Fibroblast of mammary gland (primary cell): ENCODE measurements at places on chromosomes 12 and 14.

DNA sequence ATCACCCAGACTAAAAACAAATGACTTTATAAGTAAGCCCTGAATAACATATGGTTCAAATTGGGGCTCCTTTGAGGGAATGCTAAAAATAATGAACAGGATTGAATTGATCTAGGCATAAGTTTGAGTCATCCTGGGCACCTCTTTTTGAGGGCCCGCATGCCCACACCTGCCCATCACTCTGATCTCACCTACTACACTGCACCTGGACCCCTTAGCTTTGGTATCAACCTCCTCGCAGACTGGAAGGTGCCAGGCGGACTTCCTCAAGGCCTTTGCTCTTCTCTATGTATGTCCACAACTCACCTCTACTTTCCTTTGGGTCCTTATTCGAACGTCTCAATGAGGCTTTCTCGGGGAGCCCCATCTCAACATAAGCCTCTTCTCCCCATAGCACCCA, 17.2 kb downstream of the NTN4 start:
- DNase-seq: no peak

GRCh38 chr14:100855256-100855930, 29.5 kb downstream of the MEG3 start:
- DNase-seq: no peak

DNA sequence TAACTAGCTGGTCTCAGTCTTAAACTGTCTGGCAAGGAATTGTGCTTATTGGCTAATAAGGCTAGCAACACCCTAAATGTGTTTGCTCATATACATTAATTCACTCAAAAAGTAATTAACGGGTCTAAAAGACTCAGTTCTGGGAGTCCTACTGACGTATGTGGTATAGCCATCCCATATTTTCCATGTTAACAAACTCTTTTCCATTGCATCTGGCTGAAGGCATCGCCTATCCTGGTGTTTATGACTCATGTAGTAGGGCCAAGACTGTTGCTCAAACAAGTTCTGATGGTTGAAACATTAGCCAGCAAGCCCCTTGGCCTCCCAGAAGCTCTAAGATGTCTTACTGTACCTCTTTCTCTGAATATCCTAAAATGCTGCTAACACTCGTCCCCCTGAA, 98.5 kb downstream of the PHLDA1 start:
- peak; percentile 93 for DNase-seq

GRCh38 chr14:103626146-103626850, 2.7 kb upstream of the KLC1 start:
- DNase-seq: no peak

- no peak for DNase-seq
Measured at GRCh38 chr12:116370886-116371580, 93.5 kb upstream of the MED13L start.

DNA sequence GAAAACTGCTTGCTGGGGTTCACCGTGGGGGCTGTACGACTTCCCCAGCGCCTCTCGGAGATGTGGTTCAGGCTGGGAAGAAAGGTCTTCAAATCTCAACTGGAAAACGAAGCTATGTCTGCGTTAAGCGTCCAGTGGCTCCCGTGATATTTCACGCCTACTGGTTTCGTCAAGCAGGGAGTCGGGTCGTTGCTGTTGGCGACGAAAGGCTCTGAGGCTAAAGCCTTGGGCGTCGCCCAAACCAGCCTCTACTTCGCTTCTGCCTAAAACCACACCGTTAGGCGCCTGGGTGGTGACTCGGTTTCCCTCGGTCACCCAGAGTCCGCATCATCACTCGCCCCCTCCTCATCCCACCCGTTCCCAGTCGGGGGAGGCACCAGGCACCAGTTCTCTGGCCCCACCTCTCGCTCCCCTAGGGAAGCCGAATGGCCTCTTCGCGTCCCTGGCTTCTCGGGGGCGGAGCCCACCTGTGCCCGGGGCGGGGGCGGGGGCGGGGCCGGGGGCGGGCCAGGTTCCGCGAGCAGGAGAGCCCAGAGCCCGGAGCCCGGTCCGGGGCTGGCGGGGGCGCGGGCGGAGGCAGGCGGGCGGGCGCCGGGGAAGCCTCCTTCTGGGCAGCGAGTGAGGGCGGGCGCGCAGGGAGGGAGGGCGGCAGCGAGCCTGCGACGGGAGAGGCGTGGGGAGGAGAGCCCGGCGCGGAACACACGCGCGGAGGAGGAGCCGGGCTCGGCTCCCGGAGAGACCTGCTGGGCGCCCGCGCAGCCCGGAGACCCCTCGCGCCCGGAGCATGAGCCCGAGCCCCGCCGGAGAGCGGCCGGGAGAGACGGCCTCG, at the start of gene B4GALNT3:
Gene B4GALNT3, plus strand, starts transcription at position 510 of the 829 bp plus-strand sequence. CDS start 438 bp downstream, outside the sequence.
- DNase-seq: peak; percentile 12

DNA sequence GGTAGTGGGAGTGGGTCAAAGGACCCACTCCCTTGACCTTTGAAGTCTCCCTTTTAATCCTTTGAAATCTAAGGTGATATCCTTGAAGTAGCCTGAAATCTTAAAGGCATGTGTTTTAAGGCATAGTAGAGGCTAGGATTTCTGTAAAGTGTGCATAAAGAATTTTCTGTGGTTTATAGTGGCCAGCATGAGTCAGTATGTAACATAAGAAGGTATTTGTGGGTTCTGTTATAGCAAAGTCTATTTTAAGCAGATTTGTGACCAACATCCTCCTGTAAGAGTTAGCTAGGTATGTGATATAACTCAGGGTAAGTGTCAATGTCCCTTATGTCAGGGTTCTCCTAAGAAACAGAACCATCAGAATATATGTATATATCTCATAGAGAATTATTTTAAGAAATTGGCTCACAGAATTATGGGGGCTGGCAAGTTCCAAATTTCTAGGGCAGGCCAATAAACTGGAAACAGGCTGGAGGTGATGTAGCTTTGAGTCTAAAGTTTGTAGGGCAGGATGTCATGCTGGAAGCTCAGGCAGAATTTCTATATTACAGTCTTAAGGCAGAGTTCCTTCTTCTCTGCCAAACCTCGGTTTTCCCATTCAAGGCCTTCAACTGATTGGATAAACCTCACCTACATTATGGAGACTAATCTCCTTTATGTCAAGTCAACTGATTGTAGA, 18.7 kb upstream of the EPYC start:
- DNase-seq: peak; percentile 80

DNA sequence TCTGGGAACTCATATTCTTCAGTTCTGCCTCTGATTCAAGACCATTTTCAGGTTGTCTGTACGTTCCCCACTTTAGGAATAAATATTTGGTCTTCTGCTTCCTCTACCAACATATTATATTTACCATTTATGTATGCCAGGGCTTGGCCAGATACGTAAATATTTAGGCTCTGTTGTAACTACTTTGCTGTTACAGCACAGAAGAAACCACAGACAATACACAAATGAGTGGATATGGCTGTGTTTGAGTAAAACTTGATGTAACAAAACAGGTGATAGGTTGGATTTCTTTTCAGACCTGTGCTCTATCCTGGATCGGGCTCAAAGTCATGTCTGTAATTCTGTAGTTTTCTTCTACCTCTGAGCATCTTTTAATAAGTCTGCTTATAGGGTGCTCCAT, 37.5 kb downstream of the RAP1B start:
- DNase-seq: no peak

- DNase-seq: no peak
Measured at GRCh38 chr12:71666259-71666658, 2.2 kb downstream of the THAP2 start.

- peak; percentile 19 for DNase-seq
Measured at GRCh38 chr12:9646794-9647781, 22.4 kb upstream of the CLEC2D start.

- peak; percentile 29 for DNase-seq
Measured at GRCh38 chr14:57302883-57303282, 34.1 kb downstream of the AP5M1 start.

DNA sequence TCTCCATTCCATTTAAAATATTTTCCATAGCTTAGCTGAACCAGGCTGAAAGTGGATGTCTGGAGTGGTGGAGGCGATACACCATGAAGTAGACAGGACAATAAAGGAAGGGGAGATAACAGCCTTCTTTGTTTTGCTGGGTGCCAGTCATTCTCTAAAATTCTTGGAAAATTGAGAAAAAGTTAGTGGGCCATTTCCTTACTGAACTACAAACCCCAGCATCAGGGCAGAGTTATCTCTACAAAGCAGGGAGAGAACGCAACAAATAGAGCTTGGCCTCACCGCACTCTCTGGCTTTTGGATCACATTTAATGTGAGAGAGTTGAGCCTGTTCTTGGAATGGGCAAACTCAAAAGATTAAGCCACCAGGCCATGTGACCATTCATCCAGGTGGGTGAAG, 41.2 kb upstream of the LRRC10 start:
- no peak for DNase-seq

GRCh38 chr12:26855337-26855736, 22.3 kb upstream of the ITPR2 start:
- no peak for DNase-seq

- peak; percentile 41 for DNase-seq
Measured at GRCh38 chr12:117853600-117853999, 115.2 kb downstream of the KSR2 start.

GRCh38 chr14:55686713-55687112, 106.7 kb downstream of the KTN1 start:
- no peak for DNase-seq
